ENCODE measurements at places on chromosomes 12 and 14.

GRCh38 chr14:93054006-93054405 lies 61.7 kb downstream of the ITPK1 start:
- no peak for DNase-seq

DNA sequence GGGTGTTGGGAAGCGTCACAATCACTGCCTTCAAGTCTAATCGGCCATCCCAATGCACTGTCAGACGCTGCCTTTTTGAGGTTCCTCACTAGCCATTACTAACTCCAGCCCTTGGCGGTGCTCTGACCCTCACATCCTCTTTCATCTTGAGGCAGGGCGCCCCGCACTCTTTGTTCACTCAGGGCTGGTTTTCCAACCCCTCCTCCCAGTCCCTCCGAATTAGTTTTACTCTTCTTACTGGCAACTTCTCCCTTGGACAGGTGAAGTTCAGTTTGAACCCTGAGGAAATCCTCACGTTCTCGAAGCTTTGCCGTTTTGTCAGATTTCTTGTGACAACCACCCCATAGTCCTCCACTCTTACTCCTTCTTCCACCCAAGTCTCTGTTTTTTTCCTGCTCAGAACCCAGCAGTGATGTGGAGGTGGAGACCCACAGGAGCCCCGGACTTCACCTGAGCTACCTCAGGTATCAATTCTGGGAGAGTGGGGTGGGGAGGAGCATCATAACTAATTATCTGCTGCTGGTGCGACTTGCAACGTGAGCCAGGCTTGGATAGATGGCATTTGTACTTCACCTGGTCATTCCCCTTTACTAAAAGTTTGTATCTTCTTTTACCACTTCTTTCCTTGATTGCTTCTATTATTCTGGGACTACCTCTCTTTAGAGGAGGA lies 757 bp downstream of the ZC3H10 start:
- DNase-seq: no peak

DNA sequence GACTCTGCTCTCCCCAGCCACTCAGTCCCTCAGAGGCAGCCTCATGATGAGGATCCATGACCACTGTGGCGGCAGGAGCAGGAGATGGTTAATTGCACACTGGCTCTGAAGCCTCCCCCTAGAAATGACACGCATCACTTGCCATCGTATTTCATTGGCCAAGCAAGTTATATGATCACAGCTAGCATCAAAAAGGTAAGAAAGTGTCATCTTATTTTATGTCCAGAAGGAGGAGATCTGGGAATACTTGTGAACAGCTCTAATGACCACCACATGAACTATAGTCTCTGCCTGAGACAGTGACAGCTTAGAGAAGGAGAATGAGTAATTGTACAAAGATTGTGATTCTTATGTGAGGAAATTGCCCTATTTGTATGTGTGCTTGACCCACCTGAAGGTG lies 363.4 kb downstream of the NUAK1 start:
- DNase-seq: no peak

GRCh38 chr12:112018571-112019237 lies 5.5 kb downstream of the ERP29 start:
- no peak for DNase-seq

- peak; percentile 67 for DNase-seq
Measured at GRCh38 chr12:121673013-121673511, 3.6 kb upstream of the MORN3 start.

DNA sequence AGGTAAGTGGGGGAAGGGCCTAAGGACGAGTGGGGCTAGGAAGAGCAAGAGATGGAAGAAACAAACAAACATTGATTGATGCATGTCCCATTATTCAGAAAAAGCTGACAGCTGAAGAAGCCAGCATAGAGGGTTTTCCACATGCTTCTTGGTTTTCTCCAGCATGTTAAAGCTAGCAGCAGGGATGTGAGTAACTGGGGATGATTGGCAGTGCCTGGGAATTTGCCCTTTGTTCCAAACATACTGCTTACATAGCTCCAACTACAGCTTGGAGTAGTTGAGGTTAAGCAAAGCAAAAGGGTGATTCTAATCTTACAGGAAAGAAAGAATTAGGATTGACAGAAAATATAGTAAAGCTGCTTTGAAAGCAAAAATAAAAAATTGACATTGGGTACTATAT lies 68.0 kb upstream of the IFNG-AS1 start:
- DNase-seq: no peak

DNA sequence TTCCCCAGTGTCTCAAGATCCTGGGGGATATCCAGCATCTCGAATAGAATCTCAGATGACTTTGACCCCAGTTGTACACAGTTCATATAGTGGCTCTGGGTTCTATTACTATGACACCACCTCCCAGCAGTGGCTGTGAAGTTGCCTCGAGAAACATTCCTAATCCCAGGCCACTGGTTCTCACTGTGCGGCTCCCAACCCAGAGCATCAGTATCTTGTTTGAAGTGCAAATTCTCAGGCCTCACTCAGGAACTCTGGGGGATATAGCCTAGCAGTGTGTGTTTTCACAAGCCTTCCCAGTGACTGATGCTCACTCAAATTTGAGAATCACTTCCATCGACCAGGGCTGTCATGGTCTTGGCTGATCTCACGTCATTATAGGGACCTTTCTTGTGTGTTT lies 69.3 kb upstream of the IGF1 start:
- no peak for DNase-seq

GRCh38 chr12:93813972-93814821 lies 137.0 kb downstream of the CRADD start:
- no peak for DNase-seq

- no peak for DNase-seq
Measured at GRCh38 chr12:32885831-32886230, 10.7 kb downstream of the PKP2 start.

GRCh38 chr14:26363689-26364088 lies 234.1 kb downstream of the NOVA1 start:
- DNase-seq: no peak

GRCh38 chr12:87274594-87275245 lies 754.5 kb downstream of the C12orf50 start:
- peak; percentile 9 for DNase-seq

DNA sequence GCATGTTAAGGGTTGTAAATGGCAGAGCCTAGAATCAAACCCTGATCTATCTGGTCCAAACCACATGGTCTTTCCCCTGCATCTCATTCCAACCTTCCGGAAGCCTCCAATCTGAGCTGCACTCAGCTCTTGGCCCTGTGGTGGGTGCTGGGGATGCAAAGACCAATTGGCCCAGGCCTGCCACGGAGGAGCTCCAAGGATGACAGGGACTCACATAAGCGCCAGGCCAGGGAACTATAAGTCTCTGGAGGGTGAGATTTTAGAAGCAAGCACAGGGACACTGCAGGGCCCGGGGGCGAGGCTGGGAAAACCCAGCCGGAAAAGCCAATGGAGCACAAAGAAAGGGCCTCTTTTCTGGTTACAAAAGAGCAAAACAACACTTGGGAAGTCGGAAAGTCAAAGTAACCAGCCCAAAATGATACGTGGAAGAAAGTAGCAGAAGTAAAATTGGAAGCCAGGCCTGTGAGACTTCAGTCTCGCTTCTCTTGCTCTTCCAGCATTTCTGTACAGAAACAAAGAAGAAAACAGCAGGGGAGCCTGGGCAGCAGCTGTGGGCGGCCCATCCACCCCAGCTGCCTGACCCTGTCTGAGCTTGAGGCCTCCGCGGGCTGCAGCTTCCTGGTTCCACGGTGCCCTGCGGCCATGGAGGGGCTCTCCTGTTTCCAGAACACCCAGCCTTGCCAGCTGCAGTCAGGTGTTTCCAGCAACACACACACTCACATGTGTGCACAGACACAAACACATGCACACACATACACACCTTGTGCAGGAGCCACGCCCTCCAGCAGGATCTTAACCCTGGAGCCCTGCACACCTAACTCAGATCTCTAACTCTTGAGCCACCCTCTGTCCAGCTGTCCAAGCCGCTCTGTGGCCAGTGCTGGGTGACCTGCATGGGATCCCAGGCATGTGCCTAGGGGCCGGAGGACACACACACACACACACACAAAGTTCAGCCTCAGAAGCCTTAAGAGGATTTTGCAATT lies 178.2 kb downstream of the BCL11B start:
- no peak for DNase-seq

GRCh38 chr14:69559581-69560011 lies 15.1 kb downstream of the CCDC177 start:
- no peak for DNase-seq

GRCh38 chr12:115251727-115252126 lies 567.8 kb upstream of the TBX3 start:
- DNase-seq: no peak

GRCh38 chr12:64147875-64148274 lies 74.2 kb downstream of the KICS2 start:
- DNase-seq: no peak

DNA sequence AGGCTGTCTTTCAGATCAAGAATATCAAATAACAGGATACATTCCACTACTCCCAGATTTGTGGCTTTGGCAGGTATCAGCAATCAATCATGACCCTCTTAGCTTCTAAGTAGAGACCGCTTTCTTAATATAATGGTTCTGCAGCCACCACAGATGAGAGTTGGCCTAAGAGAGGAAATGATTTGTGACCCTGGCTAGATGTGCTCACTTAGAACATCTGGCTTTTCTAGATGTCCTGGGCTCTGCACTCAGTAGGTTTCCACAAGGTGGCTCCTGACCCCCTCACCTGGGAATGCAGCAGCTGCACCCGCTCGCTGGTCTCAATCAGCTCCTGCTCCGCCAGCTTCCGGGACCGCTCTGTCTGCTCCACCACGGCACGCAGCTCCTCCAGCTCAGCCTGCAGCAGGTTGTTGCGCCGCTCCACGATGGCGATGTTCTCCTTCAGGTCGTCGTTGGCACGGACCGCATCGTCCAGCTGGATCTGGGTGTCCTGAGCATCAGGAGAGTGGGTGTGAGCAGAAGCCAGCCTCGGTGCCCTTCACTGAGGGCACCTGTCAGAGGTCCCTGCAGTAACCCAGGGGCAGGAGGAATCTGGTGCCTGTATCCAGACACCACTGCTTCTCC lies 8.9 kb downstream of the CMTM5 start:
- DNase-seq: no peak

DNA sequence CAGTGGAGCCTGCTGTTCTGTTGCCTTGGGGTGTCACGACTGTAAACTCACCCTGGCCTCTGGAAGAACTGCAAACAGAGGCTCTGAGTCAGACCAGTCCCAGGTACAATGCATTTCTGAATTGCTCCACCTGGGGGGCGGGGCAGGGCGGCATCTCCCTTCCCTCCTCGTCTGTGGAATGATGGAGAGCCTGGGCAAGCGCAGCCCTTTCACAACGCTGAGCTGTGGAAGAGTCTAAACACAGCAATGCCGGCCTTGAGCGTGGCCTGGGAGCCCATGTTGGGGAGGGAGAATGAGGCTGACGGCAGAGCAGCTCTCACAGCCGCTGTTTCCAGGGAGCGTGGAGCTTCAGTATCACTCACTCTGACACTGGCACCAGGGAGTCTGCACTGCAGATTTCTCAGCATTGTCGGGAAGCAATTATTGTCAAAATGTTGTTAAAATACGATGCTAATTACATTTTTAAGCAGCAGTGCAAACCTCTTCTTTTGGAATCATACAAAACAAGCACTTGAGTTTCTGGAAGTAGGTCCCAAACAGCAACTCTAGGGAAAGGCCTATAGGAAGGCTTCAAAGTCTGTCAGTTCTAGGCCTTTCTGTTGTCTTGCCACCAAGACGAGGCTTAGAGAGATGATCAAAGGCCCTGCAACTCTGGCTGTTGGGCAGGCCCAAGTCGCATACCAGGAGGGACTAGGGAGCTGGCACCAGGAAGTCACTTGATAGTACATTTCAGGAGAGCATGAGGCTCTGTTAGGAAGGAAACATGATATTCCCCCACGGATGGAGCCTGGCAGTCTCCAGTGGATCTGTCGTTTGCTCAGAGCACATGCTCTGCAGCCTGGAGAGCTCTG lies 244.0 kb upstream of the FKBP4 start:
- no peak for DNase-seq

DNA sequence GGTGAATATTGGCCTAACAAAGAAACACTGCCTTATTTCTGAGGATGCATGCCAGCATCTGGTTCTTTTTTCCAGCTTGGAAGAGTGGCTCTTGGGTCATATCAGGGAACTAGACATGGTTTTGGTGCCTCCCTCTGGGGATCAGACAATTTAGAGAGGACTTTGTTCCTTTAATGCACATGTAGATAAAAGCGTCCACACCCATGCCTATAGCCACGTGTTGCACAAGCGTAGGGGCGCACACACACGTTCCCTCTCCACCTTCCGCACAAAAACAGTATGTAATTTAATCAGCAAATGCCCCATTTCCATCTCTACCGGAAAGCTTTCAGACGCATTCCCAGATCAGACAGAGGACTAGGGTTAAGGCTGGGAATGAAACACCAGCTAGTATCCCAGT lies 61.7 kb upstream of the RIC8B start:
- no peak for DNase-seq

DNA sequence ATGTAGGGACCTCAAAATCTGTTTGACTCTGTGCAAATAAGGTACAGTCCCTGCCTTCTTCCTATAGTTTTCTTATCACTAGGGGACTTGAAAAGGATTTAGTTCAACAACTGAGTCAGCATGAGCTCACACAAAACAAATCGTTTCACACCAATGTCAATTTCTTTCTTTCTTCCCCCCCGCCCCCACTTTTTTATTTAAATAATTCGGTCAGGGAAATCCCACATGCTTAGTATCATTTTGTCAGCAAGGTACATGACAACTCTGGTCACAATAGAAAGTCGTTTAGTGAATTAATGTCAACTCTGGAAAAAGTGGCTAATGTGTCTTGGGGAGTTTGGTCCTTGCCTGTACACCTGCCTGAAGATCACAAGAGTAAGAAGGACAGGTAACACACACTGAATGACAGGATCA lies 232.2 kb upstream of the PLEKHG7 start:
- DNase-seq: no peak

DNA sequence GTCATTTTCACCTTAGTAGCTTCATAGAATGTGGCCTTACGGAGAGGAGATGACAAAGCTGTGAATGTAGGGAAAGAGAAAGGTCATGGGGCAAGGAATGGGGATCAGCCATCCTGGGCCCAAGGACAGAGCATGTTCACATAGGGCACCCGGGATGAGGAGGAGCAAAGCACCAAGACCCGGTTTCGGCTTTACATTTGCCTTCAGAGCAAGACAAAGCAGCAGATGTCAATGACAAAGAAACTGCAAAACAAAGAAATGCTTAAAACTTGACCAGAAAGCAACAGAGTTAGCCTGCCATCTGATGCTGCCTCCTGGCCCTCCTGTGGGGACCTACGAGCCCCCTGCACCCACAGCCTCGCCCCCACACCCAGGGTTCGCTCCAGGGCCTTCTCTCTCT lies 249.2 kb downstream of the SLC41A2 start:
- DNase-seq: no peak

GRCh38 chr12:13941258-13942249 lies 39.8 kb downstream of the GRIN2B start:
- DNase-seq: peak; percentile 70
